ENCODE measurements at places on chromosomes 7 and 10.

DNA sequence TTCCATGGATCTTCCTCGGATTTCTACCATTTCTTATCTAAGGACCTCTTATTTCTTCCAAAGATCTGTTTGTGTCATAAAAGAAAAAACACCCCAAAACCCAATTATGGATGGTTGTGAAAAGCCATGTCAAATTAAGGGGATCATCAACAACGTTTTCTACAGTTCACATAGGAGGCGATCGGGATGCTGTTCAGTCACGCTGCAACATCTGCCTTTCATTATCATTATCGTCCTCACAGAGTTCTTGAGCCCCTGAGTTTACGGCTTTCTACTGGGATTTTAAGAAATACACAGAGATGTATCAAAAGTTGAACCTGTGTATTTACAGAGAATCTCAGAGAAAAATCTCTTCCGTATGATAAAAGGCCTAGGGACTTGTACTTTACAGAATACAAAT lies 101.4 kb downstream of the GRM8 start:
- DNase-seq = no peak

- DNase-seq = no peak
These were observed 223.7 kb upstream of the HABP2 start for GRCh38 chr10:113329121-113329596.

- no peak for DNase-seq
These were observed 39.3 kb downstream of the SPDYE5 start for GRCh38 chr7:75531359-75531821.

GRCh38 chr10:46326971-46327370 lies 40.2 kb downstream of the ANTXRL start:
- no peak for DNase-seq

DNA sequence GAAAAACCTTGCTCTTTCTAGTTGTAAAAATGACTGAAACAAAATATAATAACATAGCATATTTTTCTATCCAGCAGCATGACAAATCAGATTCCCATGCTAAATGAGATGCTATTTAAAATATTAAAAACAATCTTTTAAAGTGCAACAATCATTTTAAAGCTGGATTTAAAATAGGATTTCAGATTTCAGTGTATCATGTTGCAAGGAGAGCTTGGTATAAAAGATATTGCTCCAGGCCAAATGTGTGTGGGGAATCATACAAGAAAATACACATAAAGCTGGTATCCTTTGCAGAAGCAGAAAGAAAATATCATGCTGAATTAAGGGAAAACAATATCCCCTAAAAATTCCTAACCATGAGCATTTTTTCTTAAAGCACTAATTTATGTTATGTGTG lies 42.2 kb downstream of the SLC13A1 start:
- DNase-seq = no peak

- peak; percentile 52 for DNase-seq
These were observed 70.6 kb upstream of the STARD3NL start for GRCh38 chr7:38107486-38107893.

DNA sequence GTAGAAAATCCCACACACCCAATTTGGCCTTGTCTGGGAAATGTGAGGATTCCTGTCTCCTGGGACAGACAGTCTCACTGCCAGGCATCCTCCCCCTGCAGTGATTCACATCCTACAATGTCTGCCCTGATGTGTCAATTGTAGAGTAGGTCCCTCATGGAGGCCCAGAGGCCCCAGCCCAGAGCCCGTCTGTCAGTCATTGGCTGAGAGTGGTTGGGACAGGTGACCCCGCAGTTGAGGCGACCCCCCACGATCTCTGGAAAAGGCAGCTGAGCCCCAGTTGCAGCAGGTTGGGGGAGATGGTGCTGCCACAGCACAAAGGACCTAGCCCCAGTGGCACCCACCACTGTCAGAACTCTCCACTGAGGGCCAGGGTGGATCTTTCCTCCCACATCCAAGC lies 84.3 kb upstream of the INSIG1 start:
- DNase-seq = no peak

GRCh38 chr7:101163279-101164070 lies 1.9 kb downstream of the VGF start:
- DNase-seq = peak; percentile 68

DNA sequence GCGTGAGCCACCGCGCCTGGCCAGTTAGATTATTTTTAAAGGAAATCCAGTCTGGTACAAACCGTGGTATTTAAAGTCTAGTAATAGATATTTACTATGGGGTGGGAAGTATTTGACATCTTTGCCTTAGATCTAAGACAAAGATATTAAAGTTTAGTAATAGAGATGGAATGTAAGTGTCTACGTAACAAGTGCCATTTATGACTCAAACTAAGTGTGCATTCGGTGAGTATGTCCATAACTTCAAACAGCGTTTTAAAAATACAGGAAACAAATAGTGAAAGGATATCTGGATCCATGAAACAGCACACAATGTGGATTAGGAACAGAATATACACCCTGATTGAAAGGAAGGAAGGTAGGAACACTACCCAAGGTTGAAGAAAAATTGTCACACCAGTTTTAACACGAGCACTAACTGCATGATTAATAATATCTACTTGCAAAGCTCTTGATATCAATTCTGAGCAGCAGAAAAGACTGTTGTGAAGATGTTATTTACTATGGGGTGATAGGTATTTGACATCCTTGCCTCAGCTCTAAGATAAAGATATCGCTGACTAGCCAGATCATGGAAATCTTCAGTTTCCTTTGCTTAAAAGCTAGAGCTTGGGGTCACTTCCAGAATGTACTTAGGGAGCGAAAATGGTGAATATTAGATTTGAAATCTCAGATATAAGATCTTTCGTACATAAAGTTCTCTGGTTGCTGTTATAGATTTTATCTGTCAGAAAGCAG lies 48.7 kb downstream of the EPC1 start:
- DNase-seq = no peak

DNA sequence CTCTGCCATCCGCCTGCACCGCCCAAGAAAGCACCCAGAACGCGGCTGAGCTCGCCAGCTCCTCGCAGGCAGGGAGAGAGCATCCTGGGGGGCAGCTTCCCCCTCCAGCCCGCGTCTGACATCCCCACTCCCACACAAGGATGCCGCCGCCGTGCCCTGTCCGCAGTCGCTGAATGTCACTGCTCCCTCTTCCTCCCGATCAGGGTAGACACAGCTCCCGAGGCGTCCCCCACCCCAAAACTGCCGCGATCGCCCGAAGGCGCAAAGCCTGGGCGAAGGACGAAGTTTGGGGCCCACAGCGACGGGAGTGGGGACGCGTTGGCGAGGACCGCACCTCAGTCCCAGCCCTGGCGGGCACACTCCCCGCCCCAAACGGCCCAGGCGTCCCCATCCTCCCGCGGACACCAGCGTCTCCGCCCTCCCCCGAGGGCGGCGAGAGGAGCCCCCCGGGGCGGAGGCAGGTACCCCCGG lies 1.5 kb upstream of the KAT6B start:
- DNase-seq = no peak

- no peak for DNase-seq
These were observed 147.1 kb downstream of the BUB3 start for GRCh38 chr10:123301077-123301857.

DNA sequence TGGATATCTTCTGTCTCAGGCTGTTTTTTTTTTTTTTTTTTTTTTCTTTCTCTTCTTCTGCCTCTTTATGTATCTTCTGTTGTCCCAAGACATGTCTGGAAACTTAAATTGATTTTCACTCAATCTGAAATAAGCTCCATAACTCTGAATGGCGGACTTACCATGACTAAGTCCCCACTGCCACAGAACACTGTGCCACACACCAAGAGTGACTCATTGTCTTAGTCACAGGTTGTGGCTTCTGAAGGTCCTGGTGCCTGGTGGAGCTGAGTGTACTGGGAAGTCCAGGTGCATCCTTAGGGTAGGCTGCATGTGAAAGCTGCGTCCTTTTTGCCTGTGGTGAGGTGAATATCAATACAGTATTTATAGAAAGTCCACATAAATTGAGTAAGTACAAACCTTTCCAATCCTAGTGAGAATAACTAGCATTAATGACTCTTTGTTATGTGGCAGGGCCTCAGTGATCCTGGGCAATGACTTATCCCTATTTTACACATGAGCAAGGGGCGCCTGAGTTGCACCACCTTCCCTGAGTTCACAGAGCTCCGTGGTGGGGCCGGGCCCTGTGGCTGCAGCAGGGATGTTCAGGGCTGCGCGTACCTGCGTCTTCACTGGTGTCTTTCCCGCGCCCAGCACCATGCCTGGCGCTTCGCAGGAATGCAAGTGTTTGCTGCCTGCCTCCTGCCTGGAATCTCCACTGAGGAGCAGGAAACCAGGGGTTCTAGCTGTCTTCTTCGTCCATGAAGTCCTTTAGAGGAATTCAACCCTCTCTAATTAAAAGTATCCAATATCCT lies 4.3 kb downstream of the PFKP start:
- no peak for DNase-seq

DNA sequence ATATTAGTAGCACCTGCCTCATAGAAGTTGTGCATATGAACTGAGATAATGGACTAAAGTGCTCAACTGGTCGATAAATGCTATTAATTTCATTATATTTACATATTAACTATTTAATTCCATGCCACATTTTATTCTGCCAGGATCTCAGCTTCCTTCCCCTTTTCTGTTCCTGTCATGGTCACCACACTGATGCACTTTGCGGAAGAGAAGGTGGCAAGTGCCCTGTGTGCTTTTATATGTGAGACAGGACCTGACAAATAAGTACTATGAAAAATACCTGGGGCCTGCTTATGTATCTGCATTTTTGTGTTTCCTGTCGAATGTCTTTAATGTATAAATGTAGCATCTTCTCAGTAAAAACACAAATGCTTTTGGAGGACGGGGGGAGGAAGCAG lies 12.2 kb downstream of the ATP6V0E2 start:
- no peak for DNase-seq

GRCh38 chr10:110679486-110680272 lies 35.5 kb downstream of the RBM20 start:
- no peak for DNase-seq

GRCh38 chr7:45663965-45664633 lies 89.9 kb downstream of the ADCY1 start:
- DNase-seq = no peak

All from HAP-1 (cell line).